ENCODE measurements at places on chromosomes 16 and 17. TPM values are rescaled to one million over a fixed set of nuclear protein-coding genes. Genes with fewer than 3 reads are reported as not detected.

APOBR gene
- 0.25 TPM for total RNA-seq

PRRT2 gene
- 21.9 TPM for total RNA-seq

TCAP gene
- 1.5 TPM for total RNA-seq

WSCD1 gene
- total RNA-seq, result 24.6 TPM

TMEM107 gene
- total RNA-seq, result 11.6 TPM

ABR gene
- total RNA-seq, result 117 TPM
